Renal cortical epithelial cell (primary cell): ENCODE measurements at places on chromosomes 2 and 18. TPM values are rescaled to one million over a fixed set of nuclear protein-coding genes. Genes with fewer than 3 reads are reported as not detected.

SLC8A1 gene
- 11.7 and 12.9 TPM in 2 replicates for total RNA-seq

GRCh38 chr18:79692886-79693285 is 13.3 kb downstream of the CTDP1 start:
- DNase-seq = no peak

DNA sequence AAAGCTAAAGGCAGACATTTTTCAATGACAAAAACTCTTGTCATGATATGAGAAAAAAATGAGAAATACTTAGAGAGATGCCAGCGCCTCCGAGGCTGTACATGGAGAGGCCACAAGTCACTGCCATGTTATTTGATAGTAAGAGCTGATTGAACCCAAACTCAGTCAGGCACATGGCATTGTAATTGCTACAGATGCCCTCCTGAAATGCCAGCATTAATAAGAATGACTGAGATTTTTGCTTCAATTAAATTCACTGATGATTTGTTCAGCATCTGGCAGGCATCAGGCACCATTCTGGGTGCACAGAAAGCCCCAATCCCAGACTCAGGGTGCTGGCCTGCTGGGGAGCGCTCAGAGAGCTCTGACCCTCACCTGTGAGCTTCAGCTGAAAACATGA is 129.0 kb upstream of the PXDN start:
- no peak for DNase-seq

NFATC1 gene
- 0.52 and 1.1 TPM in 2 replicates for total RNA-seq

DNA sequence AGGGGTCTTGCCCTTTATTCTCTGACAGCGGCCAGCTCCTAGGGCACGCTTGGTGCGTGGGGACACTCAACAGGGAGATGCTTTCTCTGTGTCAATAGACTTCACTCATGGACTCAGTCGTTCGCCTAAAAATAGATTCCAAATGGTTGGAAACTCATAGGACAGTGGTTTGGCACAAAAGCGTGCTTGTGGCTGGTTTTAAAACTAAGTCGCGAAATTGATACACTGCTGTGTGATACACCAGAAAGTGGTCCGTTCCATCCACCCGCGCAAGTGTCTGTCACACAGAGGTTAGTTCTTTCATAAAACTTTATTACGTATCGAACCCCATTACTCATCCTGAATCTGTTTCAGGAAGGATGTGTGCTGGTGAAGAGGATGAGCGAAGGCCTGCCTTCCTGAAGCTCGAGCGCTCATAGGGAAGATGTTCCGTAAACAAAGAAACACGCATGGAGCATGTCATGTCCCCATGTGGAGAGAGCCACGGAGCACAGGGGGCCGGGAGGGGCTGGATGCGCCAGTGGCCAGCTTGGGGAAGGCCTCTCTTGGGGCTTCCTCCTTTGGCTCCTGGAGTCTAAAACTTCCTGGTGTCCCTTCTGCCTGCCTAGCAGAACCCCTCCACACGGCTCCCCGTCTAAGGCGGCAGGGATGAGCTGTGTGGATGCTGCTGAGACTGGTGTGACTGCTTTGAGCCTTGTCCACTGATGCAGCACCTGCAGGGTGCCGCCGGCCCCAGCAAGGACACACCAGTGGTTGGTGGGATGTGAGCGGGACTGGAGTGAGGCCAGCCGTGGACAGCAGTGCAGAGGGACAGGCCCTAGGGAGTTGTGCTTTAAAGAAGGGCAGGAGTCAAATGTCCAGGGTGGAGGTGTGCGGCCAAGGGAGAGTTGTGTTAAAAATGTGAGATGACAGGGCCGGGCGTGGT is 207.2 kb downstream of the GBX2 start:
- no peak for DNase-seq

LYG1 gene
- total RNA-seq = 0.70 TPM in 1 of 2 replicates, not detected in the other

DNA sequence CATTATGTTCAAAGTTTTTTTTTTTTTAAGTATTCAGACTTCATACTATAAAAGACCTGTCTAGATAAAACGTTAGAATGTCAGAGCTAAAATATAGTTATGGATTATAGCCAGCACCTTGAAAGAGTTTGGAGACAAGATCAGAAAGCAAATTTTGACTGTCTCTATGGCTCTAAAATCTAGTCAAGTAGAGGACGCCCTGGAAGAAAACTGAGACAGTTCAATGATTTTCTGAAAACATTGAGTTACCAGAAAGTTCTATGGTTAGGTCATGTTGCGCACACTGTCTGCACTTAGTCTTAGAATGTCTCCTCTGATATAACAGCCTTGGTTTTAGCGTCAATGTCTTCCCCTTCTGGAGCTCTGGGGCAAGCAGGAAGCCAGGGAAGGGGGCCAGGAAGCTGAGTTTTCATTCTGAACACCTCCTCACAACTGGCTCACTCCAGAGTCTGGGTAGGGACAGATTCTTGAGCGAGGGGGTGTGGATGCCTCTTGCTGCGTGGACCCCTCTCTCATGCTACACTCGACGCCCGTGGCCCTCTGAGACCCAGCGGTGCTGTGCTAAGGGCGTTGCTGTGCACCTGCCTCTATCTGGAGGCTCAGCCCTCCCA is 99.5 kb downstream of the RNF144A start:
- DNase-seq = no peak

NAPG gene
- total RNA-seq = 43.2 and 82.5 TPM in 2 replicates

MARCHF4 gene
- 0.15 and 1.2 TPM in 2 replicates for total RNA-seq

FER1L5 gene
- total RNA-seq = under 0.01 and 1.5 TPM in 2 replicates

GRCh38 chr2:162706770-162707169 is 131.8 kb downstream of the KCNH7 start:
- no peak for DNase-seq

SERPINB3 gene
- total RNA-seq = 0.40 and 1.9 TPM in 2 replicates

DNA sequence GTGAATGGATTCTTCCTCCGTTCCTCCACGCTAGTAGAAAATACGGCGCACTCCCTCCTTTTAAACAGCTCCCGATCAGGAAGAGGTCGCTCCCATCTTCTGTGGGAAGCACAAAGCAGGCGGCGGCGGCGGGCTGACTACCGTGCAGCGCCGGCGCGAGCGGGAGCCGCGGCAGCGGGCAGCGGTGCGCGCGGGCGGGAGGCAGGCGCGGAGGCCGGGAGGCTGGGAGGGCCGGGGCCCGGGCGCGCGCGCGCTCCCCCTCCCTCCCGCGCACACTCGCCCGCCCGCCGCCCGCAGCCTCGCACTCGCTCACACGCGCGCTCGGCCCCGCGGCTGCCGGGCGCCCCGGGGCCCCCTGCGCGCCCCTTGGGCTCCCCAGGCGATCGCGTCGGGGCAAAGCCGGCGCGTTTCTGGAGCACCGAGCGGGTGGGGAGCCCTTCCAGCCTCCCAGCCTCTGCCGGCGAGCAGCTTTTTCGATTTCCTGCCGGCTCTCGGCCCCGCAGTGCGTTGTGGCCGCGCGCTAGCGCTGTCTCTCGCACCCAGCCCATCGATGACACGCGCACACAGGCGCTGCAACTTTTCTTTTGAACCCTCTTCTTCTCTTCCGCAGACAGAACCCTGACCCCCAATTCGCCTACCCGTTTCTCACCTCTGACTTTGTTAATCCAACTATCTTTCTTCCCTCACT is at the start of gene SLC8A1:
TSS of gene SLC8A1 (minus strand) at position 173 of the 688 bp plus-strand sequence.
- no peak for DNase-seq

DNA sequence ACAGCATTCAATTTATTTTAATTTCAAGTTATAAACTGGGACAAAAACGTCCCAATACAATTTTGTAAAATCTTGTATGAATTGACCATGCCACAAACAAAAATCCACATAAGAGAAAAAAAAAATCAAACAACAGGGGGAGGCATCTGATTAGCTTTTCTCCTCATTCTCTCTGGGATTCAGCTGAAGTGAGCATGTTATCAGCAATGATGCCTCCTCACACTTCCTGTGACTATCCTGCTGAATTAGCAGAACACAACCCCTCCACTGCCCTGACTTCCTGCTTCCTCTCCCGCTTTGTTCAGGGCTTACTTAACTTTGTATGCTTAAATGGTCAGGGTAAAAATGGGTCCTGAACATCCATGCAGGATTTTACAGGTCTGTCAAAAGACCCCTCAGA is 132.2 kb upstream of the ITGB6 start:
- DNase-seq = peak; percentile 38

DNA sequence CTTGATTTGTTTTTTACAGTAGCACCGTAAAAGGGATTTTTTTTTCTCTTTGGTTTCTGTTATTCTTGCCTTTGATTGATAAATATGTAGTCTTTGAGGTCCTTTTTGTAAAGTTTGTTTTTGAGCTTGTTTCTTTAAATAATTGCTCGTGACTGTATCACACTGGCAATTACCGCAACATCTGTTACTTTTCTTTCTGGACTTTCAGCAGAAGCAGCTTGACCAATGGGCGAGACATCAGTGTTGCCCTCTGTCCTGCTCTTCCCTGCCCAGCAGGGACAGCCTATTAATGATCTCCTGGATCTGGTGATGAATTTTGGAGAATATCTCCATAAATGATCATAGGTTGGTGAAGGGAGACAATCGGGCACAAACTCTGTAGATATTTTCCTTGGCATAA is 74.9 kb downstream of the TDRD15 start:
- no peak for DNase-seq
